Stimulated activated CD4-positive, alpha-beta T cell treated with anti-CD3 and anti-CD28 coated beads, TNF-alpha, amount 100 ng/mL, for 24 hours (primary cell): ENCODE measurements at places on chromosomes 6 and 20.
A peak's percentile ranks its signal among the peaks of the same experiment; 100 is the strongest.

- DNase-seq, result no peak
Measured at GRCh38 chr6:54847799-54848597, 1.4 kb downstream of the FAM83B start.

DNA sequence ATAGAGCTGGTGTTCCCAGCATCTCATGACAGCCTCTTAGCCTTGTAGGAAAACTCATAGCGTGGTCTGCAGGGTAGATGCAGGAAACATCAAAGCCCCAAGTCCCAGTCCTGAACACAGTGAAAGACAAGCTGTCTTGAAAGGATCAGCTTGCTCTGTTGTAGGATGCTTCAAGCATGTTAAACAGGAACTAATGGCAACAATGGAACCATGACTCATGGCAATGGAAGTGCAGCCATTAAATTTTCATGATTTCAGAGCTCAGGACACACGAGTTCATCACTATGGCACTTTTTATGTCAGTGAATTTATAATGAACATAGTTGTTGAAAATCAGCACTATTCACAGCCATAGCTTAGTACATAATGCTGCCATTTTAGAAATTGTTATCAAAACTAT, 367.7 kb downstream of the KIF16B start:
- DNase-seq, result no peak

DNA sequence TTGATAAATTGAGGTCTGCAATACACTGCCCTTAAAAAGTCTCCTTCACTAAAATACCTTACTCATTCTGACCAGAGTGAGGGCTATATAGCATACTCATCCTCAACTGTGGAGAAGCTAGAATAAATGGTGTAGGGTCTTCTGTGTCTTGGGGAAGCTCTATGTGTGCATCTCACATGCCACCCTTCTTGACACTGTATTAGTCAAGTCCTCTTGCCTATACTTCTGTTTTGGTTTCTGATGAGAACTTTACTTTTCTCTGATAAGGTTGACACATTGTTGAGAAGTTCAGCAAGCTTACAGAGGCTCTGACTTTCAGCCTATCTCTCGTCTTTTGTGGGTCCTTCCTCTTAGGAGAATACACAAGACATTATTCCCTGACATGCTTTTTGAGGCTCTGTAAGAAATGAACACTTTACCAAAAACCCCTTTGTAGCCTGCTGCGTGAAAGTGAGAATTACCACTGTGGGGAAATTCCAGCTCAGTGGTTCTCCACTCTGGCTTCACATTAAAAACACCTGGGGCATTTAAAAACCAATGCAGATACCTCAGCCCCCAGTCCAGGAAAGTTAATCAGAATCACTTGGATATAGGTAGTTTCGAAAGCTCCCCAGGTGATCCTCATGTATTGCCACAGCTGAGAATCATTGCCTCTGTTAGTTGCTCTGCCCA, 372.1 kb upstream of the HS3ST5 start:
- DNase-seq, result no peak

- DNase-seq, result no peak
Measured at GRCh38 chr6:156438350-156438923, 338.7 kb upstream of the ARID1B start.

- DNase-seq, result peak; percentile 19
Measured at GRCh38 chr6:105402090-105402938, 568 bp downstream of the PREP start.
